ENCODE measurements at places on chromosomes 11 and 22.
A peak's percentile ranks its signal among the peaks of the same experiment; 100 is the strongest.

DNA sequence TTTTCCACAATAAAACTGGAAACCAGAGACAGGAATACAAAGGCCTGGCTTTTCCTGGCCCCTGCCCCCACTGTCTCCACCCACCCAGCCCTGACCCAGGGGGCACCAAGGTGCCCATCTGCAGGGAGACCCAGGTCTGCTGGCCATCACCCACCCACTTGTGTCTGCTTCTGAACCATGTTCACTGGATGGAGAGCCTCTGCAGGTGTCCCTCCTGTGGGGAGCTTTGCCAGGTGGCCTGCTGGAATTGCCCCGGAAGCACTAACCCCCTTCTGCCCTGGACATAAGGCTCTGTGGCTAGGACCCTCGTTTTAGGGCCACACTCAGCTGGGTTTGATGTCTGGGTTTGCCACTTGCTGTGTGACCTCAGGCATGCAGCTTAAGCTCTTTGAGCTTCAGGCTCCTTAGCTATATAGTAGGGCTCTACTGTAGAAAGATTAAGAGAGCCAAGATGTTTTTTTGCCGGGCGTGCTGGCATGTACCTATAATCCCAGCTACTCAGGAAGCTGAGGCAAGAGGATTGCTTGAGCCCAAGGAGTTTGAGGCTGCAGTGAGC lies 3.9 kb downstream of the SCARF2 start:
- no peak for DNase-seq

GRCh38 chr22:21446128-21446826 lies 20.9 kb upstream of the TMEM191C start:
- DNase-seq, result no peak

- no peak for DNase-seq
These were observed 7.0 kb upstream of the MTNR1B start for GRCh38 chr11:92962446-92962845.

- DNase-seq, result no peak
These were observed 79.1 kb downstream of the RDX start for GRCh38 chr11:110217223-110217877.

GRCh38 chr11:64352995-64353714 lies 5.8 kb upstream of the RPS6KA4 start:
- no peak for DNase-seq

DNA sequence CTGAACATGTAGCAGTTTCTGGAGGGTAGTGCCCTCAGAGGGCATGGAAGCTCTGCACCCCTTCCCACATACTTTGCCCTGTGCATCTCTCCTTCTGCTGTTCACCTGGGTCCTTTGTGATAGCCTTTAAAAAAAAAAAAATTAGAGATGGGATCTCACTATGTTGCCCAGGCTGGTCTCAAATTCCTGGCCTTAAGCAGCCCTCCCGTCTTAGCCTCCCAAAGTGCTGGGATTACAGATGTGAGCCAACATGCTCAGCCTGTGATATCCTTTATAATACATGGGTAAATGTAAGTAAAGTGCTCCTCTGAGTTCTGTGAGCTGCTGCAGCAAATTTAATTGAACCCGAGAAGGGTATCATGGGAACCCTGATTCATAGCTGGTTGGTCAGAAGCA lies 33.7 kb downstream of the PPFIA1 start:
- no peak for DNase-seq

- no peak for DNase-seq
These were observed 76.9 kb upstream of the B3GAT1 start for GRCh38 chr11:134488913-134489312.

DNA sequence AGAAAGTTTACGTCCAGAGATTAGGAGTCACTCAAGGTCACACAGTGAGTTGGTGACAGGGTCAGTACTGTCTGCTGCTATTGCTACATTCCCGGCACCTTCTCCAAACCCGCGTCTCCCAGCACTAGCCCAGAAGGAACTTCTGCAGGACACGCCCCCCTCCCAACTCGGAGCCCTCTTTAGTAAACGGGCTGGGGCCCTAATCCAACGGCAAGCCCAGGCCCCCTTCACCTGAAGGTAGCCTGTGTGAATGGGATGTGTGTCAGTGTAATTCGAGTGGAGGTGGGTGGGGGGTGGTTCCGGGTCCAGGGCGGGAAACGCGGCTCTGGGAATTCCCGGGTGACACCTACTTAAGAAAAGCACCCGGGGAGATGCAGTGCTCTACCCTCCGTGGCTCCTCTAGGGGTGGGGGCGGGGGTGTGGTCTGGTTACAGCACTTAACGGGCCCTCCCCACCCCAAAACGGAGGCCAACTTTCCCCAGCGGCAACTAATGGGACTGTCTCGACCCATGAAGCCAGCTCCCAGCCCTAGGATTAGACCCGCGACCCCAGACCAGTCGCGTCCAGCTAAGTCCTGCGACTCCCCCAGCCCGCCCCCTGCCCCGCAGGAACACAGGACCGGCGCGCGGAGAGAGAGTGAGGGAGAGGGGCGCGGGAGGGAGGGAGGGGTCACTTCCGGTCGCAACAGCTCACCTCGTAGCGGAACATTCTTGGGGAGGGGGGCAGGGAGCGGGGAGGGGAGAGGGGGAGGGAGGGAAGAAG lies 468 bp downstream of the PATL1 start:
- DNase-seq, result peak; percentile 71

DNA sequence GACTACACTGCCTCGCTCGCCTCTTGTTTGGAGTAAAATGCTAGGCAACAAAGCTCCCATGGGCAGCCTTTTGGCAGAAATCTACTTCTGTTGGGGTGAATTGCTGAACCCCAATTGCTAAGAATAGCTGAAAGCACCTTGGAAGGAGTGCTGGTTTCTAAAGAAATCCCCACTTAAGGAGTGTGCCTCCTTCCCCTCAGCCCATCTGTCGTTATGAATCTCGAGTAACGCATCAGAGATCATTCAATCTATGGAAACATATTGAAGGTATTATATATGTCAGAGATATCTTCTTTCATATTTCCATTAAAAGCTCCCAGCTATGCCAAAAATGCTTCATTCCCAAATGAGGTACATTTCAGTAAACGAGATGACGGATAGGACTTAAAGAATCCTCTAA lies 229.6 kb upstream of the BLID start:
- DNase-seq, result no peak

GRCh38 chr11:133123366-133123765 lies 408.9 kb downstream of the OPCML start:
- DNase-seq, result no peak

GRCh38 chr22:21000207-21000986 lies 1.5 kb downstream of the THAP7 start:
- no peak for DNase-seq

GRCh38 chr11:60959431-60959830 lies 7.5 kb upstream of the SLC15A3 start:
- no peak for DNase-seq

DNA sequence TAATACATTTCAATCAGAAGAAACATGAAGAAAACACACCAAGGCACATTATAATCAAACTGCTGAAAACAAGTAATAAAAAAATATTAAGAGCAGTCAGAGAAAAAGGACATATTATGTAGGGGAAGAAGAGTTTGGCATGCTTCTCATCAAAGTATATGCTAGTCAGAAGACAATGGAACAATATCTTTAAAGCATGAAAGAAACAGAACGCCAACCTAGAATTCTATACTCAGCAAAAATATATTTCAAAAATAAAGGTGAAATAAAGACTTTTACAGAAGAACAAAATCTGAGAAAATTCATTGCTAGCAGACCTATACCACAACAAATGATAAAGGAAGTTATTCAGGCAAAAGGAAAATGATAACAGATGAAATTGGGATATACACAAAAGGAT lies 34.6 kb upstream of the ANO1 start:
- DNase-seq, result no peak

DNA sequence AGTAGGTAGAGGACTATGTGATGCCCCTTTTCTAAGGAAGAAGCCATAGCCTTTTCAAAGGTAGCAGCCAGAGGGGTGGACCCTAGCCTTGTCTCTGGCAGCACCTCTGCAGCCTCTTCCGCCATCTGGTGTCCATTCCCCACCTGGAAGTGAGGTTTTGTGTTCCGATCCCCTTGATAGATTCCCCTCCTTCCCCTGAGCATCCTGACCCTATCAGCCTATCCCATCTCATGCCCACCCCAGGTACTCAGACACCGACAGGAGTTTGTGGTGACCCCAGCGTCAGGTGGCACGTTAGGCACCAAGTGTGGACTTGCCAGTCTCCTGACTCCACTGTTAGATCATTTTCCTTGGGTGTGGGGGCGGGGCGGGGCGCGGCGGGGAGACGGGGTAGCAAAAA lies 398 bp upstream of the FAM89B start:
- DNase-seq, result no peak

DNA sequence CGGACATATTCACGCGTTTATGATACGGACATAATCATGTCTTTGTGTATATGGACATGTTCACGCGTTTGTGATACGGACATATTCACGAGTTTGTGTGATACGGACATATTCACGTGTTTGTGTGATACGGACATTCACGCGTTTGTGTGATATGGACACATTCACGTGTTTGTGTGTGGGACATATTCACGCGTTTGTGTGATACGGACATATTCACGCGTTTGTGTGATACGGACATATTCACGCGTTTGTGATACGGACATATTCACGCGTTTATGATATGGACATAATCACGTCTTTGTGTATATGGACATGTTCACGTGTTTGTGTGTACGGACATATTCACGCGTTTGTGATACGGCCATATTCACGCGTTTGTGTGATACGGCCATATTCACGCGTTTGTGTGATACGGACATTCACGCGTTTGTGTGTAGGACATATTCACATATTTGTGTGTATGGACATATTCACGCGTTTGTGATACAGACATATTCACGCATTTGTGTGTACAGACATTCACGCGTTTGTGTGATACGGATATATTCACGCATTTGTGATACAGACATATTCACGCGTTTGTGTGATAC lies 24.9 kb downstream of the PTDSS2 start:
- no peak for DNase-seq

- no peak for DNase-seq
These were observed 48.2 kb downstream of the BSX start for GRCh38 chr11:122933416-122933815.

- DNase-seq, result no peak
These were observed 89.4 kb downstream of the PPP6R3 start for GRCh38 chr11:68549789-68550484.

GRCh38 chr11:105100206-105100605 lies 39.4 kb downstream of the CARD18 start:
- DNase-seq, result no peak

DNA sequence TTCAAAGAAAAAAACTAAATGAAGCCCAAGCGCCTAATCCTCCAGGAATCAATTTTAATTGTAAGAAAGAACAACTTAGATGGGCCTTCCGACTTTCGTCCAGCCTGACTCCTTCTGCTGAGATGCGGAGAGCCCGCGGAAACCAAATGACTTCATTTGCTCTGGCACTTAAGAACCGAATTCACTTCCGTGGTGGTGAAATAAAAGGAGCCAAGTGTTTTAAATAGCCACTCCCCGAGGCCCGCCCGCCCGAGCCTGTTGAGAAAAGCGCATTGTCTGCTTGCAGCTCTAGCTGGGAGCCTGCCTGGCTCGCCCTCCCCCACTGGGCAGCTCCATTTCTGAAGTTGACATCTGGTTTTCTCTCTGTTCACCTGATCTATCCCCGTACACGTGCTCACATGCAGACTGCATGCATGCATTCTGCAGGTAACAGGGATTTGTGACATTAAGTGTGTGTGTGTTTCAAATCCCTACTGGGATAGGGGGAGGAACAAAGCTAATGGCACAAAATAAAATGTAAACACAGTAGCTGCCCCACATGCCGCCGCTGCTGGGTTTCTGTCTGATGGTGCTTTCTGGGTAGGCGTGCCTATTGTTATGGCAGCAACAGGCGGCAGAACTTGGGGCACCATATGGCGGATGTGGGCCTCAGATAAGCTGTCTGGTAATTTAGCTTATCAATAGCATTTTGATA lies 6.2 kb downstream of the TEAD1 start:
- DNase-seq, result no peak

GRCh38 chr11:1171223-1171984 lies 13.7 kb downstream of the MUC5AC start:
- DNase-seq, result no peak

- DNase-seq, result no peak
These were observed 3.8 kb downstream of the ALKBH8 start for GRCh38 chr11:107561688-107562087.

DNA sequence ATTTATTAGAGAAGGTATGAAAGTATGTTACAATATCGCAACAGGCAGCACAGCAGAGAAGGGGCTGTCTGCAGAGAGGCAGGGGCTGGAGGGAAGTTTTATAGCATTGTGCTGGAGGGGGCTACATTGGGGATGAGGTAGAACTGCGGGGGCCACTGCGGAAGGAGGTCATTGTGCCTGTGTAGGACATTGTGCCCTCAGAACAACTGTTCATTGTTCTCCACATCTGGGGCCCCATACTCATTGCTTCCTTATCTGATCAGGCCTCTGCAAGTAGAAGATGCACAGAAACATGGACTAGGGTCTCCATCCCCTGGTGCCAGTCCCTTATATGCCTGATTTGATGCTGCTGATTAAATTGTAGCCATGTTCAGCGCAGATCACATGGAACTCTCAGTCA lies 12.1 kb downstream of the NADSYN1 start:
- no peak for DNase-seq

- no peak for DNase-seq
These were observed 21.2 kb upstream of the RPS13 start for GRCh38 chr11:17098658-17099057.

GRCh38 chr11:93396316-93396715 lies 65.8 kb downstream of the DEUP1 start:
- no peak for DNase-seq

- DNase-seq, result no peak
These were observed 46.8 kb downstream of the CEP164 start for GRCh38 chr11:117374316-117375055.

- no peak for DNase-seq
These were observed 13.0 kb upstream of the CDC42EP1 start for GRCh38 chr22:37547251-37547741.

DNA sequence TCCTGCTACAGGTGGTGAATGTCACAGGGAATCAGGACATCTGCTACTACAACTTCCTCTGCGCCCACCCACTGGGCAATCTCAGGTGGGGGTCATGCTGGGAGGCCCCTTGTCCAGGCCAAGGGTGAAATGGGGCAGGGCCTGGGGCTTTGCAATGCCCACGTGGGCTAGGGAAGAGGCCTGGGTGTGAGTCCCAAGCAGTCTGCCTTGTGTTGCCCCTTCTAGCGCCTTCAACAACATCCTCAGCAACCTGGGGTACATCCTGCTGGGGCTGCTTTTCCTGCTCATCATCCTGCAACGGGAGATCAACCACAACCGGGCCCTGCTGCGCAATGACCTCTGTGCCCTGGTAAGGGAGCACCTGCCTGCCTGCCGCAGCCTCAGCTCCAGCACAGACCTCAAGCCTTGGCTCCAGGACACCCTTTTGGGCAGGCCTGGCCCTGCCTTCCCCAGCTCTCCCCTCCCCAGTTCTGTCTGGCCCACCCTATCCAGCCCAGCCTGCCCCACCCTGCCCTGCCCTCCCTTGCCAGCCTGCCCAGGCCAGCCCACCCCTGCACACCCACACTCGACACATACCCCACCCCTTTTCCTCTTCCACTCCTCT lies 9.1 kb upstream of the TAGLN start:
- no peak for DNase-seq

DNA sequence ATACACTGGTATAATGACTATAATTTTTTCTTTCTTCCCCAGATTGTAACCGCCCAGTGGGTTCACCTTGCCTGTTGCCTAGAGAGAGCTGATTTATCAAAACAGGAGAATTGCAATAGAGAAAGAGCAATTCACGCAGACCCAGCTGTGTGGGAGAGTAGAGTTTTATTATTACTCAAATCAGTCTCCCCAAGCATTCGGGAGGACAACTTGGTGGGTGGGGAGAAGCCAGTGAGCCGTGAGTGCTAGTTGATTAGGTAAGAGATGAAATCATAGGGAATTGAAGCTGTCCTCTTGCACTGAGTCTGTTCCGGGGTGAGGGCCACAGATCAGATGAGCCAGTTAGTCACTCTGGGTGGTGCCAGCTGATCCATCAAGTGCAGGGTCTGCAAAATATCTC lies 73.2 kb downstream of the SLC35F2 start:
- DNase-seq, result no peak
